SK-N-MC (cell line): ENCODE measurements at places on chromosomes 1 and 21.

DNA sequence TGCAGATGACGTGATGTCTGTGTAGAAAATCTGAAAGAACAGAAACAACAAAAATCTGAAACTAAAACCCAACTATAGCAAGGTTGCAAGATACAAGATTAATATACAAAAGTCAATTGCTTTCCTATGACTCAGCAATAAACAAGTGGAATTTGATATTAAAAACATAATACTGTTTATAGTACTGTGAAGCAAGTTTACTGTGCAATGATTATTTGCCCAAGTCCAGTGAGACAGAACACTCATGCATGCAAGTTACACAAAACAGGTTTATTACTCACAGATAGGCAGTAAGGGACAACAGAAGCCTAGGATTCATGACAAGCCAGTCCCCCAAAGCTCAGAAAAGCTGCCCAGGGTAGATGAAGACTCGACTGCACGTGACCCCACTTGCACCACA is 62.4 kb upstream of the RAB4A start:
- DNase-seq: no peak

- no peak for DNase-seq
Measured at GRCh38 chr1:183259924-183260323, 73.9 kb downstream of the LAMC2 start.

DNA sequence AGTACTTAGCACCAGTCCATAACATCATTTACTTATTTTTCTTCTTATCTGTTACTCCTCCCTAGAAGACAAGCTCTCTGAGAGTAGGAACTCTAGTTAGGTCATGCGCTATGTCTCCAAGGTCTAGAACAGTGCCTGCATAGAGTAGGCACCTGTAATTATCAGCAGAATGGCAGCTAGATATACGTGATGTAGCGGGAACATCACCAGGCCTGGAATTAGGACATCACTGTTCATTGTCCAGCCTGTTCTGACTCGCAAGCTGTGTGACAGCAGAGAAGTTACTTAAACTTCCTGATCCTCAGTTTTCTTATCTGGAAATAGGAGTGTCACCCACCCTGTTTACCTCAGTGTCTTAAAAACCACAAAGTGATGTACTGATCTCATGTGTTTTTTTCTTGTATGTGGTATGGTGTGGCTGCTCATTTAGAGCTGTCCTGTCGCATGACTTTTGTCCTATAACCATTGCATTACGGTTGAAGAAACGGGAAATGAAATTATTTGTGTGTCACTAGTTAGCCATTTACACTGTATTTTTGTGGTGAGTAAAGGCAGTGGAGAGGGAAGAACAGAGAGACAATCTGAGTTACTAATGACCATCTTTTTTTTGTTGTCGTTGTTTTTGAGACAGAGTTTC is 37.1 kb upstream of the EXO1 start:
- DNase-seq: no peak

- no peak for DNase-seq
Measured at GRCh38 chr1:30187413-30188023, 535.9 kb downstream of the MATN1 start.

DNA sequence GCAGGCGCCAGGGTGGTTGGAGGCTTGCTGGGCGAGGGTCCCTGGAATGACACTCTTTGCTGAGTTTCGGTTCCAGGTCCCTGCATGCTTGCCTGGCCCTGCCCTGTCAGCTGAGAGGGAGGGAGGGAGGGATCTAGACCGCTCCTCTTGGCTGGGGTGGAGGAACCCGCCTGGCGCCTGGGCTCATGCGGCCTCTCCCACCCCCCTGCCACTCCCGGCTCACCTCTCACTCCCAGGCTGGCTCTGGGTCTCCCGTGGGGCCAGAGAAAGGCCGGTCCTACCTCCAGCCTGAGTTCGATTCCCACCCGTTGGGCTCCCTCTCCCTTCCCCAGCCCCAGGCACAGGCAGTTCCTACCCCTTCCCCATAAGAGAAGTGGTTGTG is 19.0 kb upstream of the IFNLR1 start:
- no peak for DNase-seq

- DNase-seq: no peak
Measured at GRCh38 chr1:177632923-177633615, 336.8 kb downstream of the SEC16B start.

- DNase-seq: no peak
Measured at GRCh38 chr1:165369255-165369848, 12.8 kb upstream of the LMX1A start.
